ENCODE measurements at places on chromosomes 3 and 15.

- DNase-seq, result no peak
Measured at GRCh38 chr3:135426508-135426907, 539.0 kb upstream of the PPP2R3A start.

DNA sequence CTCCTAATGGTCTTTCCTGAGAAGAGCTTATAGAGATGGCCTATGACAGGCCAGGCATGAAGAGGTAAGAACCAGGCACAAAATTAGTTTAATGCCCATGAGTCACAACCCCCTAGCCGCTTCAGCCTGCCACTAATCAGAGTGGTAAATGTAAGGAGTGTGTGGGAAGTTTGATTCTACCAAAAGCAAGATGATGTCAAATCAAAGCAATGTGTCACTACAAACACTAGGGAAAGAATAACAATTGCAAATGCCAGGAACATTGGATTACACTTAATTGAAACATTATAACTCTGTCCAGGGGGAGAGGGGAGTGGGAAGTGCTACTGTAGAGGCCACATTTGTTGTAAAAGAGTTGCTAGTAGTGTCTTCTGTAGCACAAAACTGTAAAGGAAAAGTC is 596.6 kb upstream of the AGTR1 start:
- no peak for DNase-seq

DNA sequence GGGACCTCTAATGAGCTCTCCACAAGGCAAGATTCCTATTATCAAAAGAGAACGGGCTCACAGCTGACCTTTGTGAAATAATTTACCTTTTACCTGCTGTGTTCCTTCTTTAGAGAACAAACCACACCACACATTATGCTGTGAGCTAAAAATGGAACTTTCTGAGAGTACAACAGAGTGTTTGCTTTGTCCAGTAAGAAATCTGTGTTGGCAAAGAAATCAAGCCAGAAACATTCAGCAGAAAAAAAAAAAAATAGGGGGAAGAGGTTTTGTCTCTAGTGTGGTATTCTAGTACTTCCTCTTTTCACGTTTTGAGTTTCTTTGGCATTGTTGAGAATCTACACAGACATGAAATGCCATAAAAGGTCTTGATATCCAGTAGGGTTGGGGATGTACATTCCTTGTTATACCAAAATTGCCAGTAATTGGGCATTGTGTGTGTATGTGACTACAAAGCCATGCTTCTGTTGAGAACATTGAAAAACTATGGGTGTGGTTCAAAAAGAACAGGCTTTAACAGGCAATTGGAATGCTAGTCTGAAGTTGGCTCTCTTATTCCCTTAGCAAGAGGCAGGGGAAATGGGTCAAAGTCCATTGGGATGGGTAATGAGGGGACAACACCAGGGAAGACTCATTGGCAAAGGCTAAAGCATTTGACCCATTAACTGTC is 273.5 kb downstream of the NEK10 start:
- no peak for DNase-seq

DNA sequence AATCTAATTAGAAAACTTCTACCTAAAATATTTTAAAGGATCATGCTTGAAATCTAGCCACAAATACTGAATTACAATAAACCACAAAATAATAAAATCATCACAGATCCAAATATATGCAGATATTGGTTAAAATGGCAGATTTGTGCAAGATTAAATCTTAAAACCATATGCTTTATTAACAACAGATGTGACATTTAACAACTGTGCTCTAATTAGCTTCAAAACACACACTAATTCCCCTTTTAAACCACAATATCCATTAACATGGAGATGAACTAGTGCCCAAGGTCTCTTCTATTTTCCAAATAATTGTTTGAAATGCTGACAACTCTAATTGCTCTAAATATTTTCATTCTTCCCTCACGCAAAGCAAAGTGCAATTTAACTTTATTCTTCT is 1530.3 kb downstream of the SI start:
- DNase-seq, result no peak

DNA sequence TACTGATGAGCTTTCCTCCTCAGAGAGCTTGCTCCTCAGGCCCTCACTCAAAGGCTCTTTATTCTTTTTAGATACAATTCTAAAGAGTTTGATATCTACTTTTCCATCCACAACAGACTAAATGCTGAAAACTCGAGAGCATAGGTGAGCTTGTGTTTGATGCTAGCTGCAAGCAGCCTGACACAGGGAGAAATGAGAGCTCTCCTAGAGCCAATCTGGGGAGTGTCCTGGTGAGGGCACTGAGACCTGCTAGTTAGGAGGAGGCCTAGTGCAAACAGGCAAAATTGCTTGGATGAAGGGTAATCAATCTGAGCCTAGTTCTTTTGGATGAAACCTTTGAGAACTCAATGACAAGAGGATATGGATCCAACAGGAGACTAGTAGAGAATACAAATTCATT is 300.8 kb downstream of the ZBTB20 start:
- no peak for DNase-seq

Measured in activated naive CD4-positive, alpha-beta T cell treated with anti-CD3 and anti-CD28 coated beads for 36 hours (primary cell).